LHCN-M2 (cell line): ENCODE measurements at places on chromosomes 4 and X. TPM values are rescaled to one million over a fixed set of nuclear protein-coding genes. Genes with fewer than 3 reads are reported as not detected.

CT45A2 gene
- total RNA-seq: not detected in 2 replicates

TCEAL2 gene
- total RNA-seq: not detected in 2 replicates

ESX1 gene
- total RNA-seq: not detected in 2 replicates

MAGEC3 gene
- 0.23 TPM in 1 of 2 replicates, not detected in the other for total RNA-seq

SSX4B gene
- total RNA-seq: not detected in 2 replicates

CT47B1 gene
- not detected in 2 replicates for total RNA-seq

STOX2 gene
- total RNA-seq: under 0.01 TPM in 1 of 2 replicates, not detected in the other

GRIA2 gene
- total RNA-seq: not detected in 2 replicates

ADH7 gene
- total RNA-seq: not detected in 2 replicates
